ENCODE measurements at places on chromosomes 1 and 21. TPM values are rescaled to one million over a fixed set of nuclear protein-coding genes. Genes with fewer than 3 reads are reported as not detected.

- no peak for DNase-seq
These were observed 107.3 kb upstream of the B3GALT2 start for GRCh38 chr1:193293726-193294125.

GRCh38 chr1:56915960-56916359 is 49.9 kb downstream of the C8B start:
- no peak for DNase-seq

- DNase-seq: no peak
These were observed 137.4 kb downstream of the PIGK start for GRCh38 chr1:77081834-77082233.

DNA sequence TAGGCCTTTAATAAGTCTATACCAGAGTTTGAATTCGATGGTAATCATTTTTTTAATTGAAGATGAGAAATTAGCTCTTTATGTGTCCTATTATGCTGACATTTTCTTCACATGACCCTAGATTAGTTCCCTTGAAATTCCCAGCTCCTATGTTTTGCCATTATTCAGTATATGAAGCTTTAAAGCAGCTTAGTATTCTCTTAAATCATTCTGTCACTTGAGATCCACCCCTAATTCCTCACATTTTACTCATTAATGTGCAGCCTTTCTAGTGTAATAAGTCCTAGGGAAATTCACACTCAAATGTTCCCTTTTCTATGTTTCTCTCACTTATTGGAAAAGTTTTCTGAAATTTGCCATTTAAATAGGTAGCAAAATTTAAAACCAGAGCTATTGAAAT is 704.5 kb upstream of the B3GALT2 start:
- DNase-seq: no peak

- DNase-seq: no peak
These were observed 2.7 kb upstream of the PALMD start for GRCh38 chr1:99643021-99643779.

CELA3A gene
- total RNA-seq: not detected

DNA sequence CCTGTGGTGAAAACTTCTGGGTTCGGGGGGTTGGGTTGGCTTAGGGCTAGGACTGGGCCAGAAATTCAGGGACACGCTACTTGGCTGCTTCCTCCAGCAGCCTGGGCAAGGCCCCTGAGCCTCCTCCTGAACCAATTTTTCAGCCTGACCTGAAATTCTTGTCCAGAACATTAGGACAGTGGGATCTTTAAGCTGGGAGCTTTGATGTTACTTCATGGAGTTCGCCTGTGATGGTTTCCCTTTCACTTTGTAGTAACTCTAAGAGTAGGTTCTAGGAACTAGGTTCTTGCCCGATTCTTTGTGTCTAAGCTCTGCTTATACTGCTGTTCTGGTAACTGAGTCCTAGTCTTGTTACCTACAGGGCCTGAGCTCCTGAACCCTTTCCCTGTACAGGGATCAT is 75.3 kb downstream of the S1PR1 start:
- no peak for DNase-seq

DNA sequence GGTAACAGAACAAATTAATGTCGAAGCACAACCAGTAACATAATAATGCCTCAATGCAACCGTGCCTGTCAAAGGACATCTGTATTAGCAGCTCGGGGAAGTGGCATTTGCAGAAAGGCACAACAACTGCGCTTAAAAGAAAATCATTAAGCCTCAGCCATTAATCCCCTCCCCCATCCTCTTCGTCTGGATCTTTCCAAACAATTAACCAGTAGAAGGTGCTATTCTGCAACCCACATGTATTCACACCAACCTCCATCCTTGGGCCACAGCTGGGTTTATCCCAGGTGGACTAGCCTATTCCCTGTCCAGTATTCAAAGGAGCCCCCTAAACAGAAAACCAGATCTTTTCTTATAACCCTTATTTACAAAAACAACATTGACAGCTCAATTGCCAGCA is 2.6 kb downstream of the RERE start:
- no peak for DNase-seq

DNA sequence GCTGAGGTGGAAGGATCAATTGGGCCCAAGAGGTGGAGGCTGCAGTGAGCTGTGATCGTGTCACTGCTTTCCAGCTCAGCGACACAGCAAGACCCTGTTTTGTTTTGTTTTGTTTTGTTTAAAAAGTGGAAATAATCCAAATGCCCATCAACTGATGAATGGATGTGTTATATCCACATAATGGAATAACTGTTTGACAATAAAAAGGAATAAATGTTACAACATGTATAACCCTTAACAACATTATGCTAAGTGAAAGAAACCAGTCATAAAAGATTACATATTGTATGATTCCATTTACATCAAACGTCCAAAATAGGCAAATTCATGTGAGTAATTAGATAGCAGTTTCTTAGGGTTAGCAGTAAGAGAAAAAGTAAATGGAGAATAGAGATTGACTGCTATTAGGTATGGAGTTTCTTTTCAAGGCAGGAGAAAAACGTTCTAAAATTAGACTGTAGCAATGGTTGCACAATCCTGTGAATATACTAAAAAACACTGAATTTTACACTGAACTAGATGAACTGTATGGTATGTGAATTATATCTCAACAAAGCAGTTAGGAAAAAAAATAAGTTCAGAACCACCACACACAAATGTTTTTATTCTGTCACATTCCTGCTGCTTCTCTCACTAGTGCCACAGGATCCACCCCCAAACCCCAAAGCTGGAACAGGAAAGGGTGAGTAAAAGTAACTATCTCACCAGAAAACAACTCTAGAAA is 15.7 kb downstream of the FOXJ3 start:
- DNase-seq: no peak
